ENCODE measurements at places on chromosomes 7 and 10.

- DNase-seq, result no peak
Measured at GRCh38 chr10:84138478-84139125, 707 bp upstream of the GHITM start.

- no peak for DNase-seq
Measured at GRCh38 chr10:65501259-65501658, 1424.6 kb upstream of the LRRTM3 start.

- no peak for DNase-seq
Measured at GRCh38 chr10:87915406-87915805, 52.0 kb downstream of the PTEN start.

GRCh38 chr7:106521541-106521940, 139.4 kb downstream of the CCDC71L start:
- peak; percentile 19 for DNase-seq

- DNase-seq, result peak; percentile 79
Measured at GRCh38 chr7:131623154-131623553, 66.7 kb upstream of the PODXL start.

- DNase-seq, result peak; percentile 73
Measured at GRCh38 chr10:99983280-99983988, 26.3 kb downstream of the DNMBP start.

Data from Daoy (cell line).